ENCODE measurements at places on chromosomes 2 and 18.

DNA sequence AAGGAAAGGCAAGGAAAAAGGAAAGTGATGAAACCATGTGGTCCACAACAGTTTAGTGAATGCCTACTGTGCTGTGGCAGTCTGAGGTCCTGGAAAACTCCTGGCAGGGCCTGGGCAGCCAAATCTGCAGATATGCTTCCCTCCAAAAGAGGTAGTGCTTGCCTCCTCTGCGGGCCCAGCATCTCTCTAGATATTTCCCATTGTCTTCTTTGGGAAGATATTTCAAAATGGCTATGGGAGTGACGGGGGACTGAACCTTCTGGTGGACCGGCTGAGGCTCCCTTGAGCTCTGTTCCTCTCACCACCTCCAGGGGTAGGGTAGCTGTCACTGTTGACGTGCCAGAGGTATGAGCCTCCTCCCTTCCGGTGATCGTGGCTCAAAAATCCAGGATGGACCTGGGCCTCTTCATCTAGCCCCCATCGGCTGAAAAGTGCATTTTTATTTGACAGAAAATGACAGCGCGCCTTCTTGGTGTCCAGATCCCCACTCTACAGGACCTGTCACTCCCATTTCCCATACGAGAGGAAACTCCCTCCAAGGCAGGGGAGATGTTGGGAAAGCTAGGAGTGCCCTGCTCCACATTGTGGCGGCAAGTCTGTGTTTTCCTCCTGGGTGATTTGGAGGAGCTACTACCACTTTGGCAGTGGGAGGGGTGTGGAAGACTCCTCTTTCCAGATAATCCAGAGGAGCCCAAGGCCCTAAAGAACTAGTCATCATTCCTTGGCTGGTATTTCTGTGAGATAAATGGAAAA is 9.4 kb upstream of the PAX3 start:
- DNase-seq: no peak

GRCh38 chr18:61948846-61949438 is 56.1 kb upstream of the RNF152 start:
- no peak for DNase-seq

DNA sequence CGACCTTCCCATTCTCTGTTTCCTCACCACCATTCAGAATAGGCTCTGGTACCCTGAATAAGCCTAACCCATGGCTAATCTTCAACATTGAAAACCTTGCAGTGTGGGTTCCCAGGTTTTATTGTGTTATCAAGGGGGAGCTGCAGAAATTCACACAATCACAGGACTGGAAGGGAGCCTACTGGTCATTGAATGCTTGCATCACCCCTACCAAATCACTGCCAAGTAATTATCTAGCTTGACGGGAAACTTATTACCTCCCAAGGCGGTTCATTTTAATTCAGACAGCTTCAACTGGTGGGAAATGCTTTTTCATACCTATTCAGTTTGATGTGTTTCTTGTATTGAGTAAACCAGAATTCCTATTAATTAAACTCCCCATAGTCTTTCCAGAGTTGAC is 33.6 kb upstream of the EFEMP1 start:
- DNase-seq: no peak

DNA sequence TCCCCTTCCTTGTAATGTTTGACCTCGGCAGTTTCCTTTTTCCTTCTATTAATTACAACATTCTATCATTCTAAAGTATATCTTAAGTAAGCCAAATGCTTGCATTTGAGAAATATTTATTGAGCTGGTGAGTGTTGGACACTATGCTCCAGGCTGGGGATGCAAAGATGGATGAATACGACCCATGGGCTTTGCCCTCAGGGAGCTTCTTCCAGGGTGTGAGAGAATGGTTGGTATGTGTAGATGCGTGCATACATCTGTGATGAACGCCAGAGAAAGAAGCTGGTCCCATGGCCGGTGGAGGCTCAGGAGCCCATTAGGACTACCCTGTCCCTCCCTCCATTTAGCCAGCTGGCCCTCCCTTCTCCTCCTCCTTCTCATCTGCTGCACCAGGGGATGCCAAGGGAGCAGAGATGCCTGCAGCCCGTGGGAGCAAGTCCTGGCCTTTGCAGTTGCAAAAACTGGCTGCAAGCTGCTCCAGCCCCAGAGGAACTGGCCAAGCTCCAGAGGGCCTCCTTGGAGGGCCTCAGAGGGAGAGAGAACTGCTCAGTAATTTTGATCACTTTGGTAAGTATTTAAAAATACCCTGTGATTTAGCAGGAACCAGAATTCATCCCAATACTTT is 65.7 kb upstream of the FOSL2 start:
- peak; percentile 70 for DNase-seq

- DNase-seq: no peak
These were observed 26.0 kb downstream of the MAP3K20 start for GRCh38 chr2:173101687-173102086.

DNA sequence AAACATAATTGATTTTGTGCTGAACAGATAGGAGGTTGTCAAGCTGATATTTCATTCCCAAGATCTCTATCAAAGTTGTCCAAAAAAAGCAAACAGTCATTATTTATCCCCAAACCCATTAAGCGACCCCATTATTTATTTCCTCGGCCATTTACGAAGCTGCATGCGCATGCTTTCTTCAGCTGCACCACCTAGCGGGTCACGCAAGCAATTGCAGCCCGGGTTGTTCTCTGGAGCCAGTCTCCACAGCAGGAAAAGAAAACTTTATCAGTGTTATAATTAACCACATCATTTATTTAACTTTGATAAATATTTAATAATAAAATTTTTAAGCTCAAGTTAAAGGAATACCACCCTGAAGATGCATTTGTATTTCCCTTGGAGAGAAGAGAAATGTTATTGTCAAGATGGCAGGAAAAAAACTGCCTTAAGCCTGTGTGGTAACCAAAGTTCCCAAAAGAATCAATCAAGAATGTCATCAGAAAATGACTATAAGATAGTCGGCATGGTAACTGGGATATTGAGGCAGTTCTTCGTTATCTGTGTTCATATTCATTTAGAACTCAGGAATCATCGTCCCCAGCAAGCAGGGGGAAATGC is 304.7 kb downstream of the FBXO15 start:
- no peak for DNase-seq

DNA sequence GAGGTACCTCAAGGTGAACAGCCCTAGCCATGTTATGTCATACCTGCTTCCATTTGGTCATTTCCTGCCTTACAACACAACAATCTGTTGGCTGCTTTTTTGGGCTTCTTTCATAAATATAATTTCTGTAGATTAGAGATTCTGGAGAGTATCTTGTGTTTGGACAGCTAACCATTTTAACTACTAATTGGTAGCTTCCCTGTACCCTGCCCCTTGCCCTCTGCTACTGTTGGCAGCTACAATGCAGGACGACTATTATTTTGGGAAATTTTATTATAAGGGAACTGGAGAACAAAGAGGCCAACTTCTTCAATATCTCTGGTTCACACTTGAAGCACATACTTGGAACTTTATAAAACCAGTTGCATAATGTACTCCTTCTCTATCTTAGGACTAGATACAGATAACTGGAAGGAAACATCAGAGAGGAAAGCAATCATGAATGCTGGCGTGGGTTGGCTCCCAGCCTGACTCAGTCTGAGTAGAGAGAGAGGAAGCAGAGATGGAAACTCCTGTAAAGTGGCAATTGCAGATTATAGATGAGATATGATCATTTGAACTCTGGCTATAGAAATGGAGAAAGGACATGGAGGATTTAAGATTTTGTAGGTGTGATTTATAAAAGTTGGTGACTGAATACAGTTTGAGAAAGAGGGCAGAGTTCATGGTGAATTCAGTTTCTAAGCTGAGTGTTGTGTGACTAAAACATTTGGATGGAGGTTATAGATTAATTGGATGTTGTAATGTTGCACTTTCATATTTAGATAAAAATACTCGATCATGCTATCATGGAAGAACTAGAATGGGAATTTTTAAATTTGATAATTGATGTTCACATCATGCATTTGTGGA is 74.5 kb downstream of the MDH1 start:
- DNase-seq: no peak

- DNase-seq: no peak
These were observed 22.0 kb downstream of the SMAD7 start for GRCh38 chr18:48928787-48929186.

GRCh38 chr18:46915800-46916550 is 1.3 kb downstream of the PIAS2 start:
- no peak for DNase-seq

GRCh38 chr2:123283431-123283830 is 741.7 kb upstream of the CNTNAP5 start:
- DNase-seq: no peak

DNA sequence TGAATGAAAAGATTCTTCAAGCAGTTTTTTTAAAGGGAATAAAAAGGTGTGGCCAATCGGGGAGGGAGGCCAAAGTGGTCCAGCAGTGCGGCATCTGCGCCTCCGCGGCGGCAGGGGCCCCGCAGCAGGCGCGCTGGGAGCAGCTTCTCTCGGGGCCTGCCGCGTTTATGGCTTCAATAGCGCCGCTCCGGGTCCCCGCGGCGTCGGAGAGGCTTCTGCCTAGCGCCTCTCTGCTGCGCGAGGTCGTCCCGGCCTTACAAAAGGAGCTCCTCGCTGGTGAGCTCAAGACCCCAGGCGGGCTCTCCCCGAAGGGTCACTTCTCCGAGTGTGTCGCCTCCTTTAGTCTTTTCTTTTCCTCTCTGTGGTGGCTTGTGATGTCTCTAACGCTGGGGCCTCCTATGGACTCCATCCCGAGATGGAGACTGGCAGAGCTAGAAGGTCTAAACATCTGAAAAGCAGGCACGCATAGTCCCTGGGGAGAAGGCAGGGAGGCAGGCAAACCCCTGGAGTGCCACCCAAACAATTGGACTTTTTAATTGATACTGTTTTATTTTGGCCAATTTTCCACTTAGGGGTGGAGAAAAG is 67.1 kb downstream of the SUMO1 start:
- DNase-seq: no peak

- no peak for DNase-seq
These were observed 66.5 kb downstream of the ABI2 start for GRCh38 chr2:203394519-203395227.

- no peak for DNase-seq
These were observed 266.8 kb upstream of the FBXO11 start for GRCh38 chr2:48173141-48173540.

DNA sequence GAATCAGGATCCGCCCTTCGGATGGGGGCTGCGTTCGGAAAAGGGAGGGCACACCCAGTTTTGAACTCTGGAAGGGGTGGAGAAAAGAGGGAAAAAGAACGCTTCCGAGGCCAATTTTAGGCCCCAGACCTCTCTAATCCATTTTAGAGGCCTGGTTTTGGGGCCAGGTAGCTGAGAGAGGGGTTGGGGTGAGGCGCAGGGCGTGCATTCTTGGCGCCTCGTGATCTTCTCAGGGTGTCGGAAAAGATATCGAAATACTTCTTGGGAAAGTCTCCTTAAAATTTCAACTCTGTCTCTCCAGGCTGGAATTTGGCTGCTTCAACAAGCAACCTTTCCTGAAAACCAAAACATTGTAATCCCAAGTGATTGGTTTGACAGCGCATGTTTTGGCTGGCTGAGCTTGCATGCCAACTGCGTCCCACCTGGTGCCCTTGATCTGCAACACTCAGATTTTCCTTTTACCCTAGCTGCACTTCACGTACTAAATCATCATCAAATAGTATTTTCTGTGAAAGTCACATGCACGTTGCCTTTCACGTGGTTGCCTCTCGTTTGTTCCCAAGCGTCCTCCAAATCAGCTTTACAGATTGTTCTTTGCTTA is 864 bp upstream of the XPO1 start:
- peak; percentile 68 for DNase-seq

GRCh38 chr2:23418056-23418455 is 33.1 kb downstream of the KLHL29 start:
- DNase-seq: no peak

DNA sequence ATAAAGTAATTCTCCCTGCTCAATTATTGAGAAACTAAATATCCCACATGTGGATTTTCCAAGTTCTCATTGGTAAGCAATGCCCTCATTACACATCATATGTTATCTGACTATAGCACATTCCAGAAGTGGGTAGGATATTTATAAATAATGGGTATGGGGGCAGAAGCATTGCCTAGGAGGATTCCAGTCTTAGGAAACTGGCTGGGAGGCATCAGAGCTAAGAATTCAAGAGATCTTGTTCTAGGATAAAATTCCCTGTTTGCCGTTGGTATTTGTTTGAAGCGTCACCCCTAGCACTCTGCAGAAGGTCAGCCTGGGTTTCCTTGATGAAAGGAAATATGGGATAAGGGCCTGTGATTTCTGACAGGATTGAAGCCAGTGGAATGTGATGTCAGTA is 20.1 kb downstream of the SIX2 start:
- DNase-seq: no peak

DNA sequence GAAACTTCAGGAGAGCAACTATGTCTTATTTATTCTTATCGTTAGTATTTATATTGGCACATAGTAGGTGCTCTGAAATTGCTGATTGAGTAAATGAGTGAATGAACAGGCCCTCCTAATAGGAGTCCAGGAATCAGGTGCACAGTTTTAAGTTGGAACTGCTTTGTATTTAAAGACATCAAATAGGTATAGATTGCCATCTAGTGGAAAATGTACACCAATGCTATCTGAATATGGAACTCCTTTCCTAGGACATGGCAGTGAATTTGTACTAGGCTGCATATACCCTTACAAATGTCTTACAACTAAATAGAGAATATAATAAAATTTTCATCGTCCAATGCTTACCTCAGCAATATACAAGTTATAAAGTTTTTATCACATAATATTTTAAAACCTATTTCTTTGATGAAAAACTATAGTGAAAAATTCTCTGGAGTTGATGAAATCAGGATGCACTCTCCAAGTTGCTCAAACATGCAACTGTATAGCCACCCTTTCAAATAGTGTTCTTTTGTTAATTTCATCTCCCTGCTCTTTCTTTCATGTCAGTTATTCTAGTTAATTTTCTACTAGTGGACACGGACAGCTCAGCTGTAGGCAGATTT is 318.9 kb upstream of the SYT4 start:
- DNase-seq: no peak

- DNase-seq: no peak
These were observed 51.5 kb downstream of the ETAA1 start for GRCh38 chr2:67448648-67449047.

- DNase-seq: no peak
These were observed 122.1 kb downstream of the ARL4C start for GRCh38 chr2:234374736-234375135.

- no peak for DNase-seq
These were observed 261.2 kb downstream of the ALK start for GRCh38 chr2:29660201-29660600.

GRCh38 chr2:103293742-103294077 is 531.9 kb downstream of the TMEM182 start:
- DNase-seq: no peak

- no peak for DNase-seq
These were observed 15.2 kb upstream of the LBH start for GRCh38 chr2:30216157-30216556.

- DNase-seq: no peak
These were observed 8.4 kb downstream of the SANBR start for GRCh38 chr2:61074100-61074499.

DNA sequence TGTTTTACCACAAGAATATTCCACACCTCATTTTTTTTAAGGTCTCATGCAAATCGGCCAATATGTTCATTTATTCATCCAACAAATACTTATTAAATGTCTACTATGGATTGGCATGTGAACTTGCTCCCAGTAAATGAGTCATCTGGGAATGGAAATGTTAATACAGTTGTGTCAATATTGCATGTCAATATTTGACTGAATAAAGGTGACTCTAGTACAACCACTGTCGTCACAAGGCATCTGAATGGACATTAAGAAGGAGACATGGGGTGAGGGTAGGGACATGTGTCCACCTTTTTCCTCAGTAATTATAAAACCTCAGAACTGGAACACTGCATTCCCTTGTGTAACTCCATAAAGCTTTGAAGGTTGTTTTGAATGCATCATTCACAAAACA is 365.4 kb downstream of the ADCYAP1 start:
- DNase-seq: no peak

- DNase-seq: no peak
These were observed 28.6 kb upstream of the TMEM87B start for GRCh38 chr2:112026509-112026908.

Measured in sigmoid colon (tissue), 7 donors.